Stimulated activated CD8-positive, alpha-beta memory T cell treated with anti-CD3 and anti-CD28 coated beads, Interleukin-15, amount 100 ng/mL, for 48 hours (primary cell): ENCODE measurements at places on chromosomes 4 and X.

DNA sequence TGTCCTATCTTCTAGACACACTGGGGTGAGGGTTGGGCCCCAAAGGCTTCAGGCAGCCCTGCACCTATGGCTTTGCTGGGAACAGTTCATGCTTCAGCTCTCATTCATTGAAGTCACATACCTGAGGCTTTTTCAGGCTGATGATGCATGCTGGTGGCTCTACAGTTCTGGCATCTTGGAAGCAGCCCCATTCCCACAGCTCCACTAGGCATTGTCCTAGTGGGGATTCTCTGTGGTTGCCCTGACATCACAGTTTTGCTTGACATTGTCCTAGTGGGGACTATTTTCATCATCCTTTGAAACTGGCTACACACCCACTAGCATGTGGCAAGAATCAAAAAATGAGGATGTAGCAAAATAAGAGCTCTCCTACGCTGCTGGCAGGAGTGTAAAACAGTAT, 37.7 kb upstream of the C4orf17 start:
- no peak for DNase-seq

- DNase-seq: no peak
Observed at GRCh38 chr4:185508181-185508580, 27.1 kb downstream of the PDLIM3 start.

DNA sequence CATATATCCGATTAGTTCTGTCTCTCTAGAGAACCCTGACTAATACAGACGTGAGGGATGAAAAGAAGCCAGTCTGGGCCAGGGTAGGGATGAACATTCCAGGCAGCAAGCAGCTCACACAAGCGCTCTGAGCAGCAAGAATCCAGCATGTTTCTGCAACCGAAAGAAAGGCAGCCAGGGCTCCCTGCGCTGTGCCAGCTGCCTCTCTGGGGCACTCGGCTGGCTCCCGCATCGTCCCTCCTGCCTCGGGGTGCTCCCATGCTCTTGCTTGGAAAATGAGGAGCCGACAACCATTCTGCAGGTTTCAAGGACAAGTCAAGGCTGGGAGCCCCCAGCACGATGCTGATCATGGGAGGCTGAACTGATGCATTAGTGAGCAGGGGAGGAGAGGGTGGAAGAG, 7.0 kb downstream of the JAKMIP1 start:
- no peak for DNase-seq

GRCh38 chr4:87224141-87224923, 3.9 kb upstream of the KLHL8 start:
- no peak for DNase-seq

DNA sequence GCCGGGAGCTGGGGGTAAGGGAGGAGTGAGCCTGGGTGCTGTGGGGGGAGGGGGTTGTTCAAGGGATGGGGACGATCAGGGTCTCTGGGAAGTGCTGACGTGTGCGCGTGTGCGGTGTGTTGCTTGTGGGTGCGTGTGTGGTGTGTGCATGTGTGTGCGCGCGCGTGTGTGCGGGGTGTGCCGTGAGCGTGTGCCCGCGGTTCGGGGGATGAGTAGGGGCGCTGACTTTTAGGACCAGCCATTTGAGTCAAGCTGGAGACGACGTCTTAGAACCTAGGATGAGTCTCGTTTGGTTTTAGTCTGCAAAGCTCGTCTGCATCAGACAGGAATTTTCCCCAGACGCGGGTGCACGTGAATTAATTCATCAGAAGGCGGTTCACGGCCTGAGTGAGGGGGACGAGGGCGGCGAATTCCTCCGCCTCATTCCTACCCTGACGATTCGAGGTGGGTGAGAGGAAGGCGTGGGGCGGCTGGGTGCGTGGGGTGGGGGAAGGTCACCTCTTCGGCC, 950 bp upstream of the TMEM271 start:
- no peak for DNase-seq

DNA sequence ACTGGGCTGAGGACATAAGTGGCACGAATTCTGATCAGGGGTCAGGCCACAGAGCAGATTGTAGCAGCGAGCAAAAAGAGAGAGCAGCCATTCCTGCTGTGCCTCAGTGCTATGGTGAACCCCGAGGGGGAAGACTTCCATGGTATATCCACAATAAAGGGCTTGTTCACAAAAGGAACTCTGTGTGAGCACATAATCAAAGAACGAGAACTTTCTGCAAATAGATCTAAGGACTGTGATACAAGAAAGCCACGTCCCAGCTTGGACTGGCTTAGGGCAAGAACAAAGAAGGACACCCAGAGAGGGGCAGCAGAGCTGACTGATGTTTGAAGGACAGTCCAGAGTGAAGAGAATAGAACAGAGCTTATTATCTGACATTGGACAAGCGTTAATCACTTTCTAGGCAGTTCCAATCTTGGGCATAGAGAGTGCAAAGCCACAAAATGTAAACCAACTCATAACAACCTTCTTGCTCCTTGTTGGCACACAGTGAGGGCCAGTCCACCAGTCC, 24.0 kb downstream of the PPEF2 start:
- no peak for DNase-seq

- DNase-seq: no peak
Observed at GRCh38 chr4:110108422-110108821, 90.0 kb downstream of the ELOVL6 start.

DNA sequence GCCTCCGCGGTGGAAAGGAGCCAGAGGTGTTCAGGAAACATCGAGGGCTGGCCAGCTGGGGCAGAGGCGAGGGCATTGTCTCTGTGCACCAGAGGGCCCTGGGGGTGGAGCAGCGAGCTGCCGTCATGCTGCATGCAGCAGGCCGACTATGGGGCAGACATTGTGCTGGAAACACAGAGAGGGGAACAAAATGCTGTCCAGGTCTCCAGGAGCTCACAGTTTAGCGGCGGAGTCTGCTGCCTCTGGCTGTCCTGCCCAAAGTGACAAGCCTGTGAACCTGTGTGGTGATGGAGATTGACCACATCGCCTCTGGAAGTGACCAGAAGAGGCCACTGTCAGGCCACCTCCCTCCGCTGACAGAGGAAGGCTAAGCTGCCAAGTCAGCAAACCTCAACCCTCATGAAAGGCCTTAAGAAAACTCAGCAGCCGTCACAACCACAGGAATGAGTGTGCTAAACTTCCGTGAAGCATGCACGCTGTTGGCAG, 20.1 kb upstream of the SASH3 start:
- no peak for DNase-seq

- DNase-seq: no peak
Observed at GRCh38 chr4:119218093-119218492, 5.6 kb downstream of the USP53 start.

DNA sequence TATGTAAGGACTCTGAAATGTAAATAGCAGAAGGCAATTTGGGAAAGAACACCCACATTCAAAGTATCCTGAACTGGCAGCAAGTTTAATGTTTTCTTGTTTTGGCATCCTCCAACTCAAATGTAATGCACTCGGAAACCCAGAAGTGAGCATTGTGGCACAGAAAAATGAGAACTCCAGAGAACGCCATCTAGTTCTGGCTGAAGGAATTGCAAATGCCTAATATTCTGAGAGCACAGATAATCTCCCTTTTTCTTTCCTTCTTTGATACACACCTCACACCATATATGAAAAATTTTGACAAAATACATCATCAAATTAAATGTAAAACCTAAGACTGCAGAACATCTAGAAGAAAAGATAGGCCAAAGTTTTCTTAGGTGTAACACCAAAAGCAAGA, 52.1 kb downstream of the PWWP3B start:
- DNase-seq: no peak

GRCh38 chr4:141763374-141763773, 127.0 kb downstream of the IL15 start:
- no peak for DNase-seq

DNA sequence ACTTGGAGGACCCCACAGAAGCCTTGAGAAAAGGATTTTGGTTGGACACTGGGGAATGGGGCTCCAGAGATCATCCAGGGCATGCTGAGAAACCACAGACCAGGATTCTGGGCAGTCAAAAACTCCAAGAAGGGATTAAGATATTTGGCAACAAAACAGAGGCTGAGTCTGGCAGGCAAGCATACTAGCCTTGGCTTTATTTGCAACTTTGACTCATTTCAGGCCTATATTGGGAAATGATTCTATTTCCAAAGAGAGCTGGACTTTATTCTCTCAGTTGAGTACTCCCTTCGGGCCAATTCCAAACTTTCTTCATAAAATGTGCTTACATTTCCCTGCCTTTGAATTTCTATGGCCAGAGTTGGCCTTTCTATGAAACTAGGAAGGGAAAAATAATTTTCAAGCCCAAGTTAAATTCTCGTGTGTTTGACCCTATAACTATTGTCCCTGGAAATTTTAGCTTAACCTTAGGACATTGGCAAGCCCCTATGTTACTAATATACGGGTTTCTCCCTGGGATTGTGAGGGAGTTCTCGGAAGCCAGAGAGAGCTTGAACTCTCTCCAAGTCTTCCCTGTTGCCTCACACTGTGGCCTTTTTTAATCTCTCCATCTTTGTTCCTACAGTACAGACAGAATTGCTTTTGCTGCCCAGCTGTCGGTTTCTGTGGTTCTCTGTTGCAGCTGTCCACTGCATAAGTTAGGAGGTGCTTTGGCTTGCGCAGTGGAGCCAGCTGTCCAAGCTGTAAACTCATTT, 112.6 kb upstream of the FAM9A start:
- DNase-seq: no peak

GRCh38 chr4:1233641-1234308, 15.2 kb downstream of the CTBP1 start:
- DNase-seq: no peak

- DNase-seq: no peak
Observed at GRCh38 chrX:141439651-141440050, 144.9 kb downstream of the SPANXA1 start.

GRCh38 chr4:67892905-67893304, 9.1 kb upstream of the TMPRSS11D start:
- DNase-seq: no peak

- DNase-seq: no peak
Observed at GRCh38 chrX:134670134-134670924, 12.1 kb upstream of the PLAC1 start.

- no peak for DNase-seq
Observed at GRCh38 chrX:123854329-123854728, 5.5 kb upstream of the XIAP start.

- DNase-seq: no peak
Observed at GRCh38 chrX:64187762-64188150, 17.8 kb downstream of the AMER1 start.

GRCh38 chr4:163930086-163930485, 435.6 kb downstream of the TMA16 start:
- no peak for DNase-seq

- DNase-seq: no peak
Observed at GRCh38 chr4:101328063-101328602, 19.2 kb downstream of the PPP3CA start.

- DNase-seq: no peak
Observed at GRCh38 chr4:144579411-144580030, 66.4 kb upstream of the HHIP start.

DNA sequence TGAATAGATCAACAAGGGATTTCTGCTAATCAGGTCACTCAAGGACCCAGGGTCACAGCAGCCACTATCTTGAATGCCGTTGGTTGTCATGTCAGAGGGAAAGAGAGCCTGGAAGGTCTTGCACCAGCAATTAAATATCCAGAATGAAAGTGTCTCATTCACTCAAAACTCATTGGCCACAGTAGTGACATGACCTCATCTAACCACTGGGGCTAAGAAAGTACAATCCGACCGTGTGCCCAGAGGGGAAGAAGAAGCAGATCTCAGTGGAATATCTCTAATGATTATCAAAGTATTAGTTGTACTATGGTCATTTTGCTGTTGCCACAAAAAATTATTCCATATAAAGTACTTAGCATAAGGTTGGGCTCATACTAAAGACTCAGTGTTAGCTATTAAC, 210.0 kb downstream of the QDPR start:
- DNase-seq: no peak

DNA sequence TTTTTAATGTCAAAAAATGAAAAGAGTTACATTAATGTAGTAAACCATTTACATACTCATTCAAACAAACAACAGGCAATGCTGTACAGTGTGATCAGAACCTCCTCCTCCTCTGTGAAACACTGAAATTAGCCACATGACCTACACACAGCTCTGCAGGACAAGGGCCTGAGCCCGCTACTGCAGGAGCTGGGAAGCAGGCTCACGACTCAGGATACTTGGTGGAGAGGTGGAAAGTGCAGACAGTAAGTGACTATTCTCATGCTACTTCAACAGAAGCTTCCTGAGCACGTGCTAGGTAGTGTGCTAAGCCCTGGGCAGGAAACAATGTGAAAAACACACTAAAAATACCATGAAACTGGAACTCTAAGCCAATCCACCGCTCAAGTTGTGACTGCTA, 56.8 kb downstream of the TAPT1 start:
- no peak for DNase-seq

- DNase-seq: no peak
Observed at GRCh38 chr4:7703688-7704087, 236.0 kb downstream of the AFAP1 start.

DNA sequence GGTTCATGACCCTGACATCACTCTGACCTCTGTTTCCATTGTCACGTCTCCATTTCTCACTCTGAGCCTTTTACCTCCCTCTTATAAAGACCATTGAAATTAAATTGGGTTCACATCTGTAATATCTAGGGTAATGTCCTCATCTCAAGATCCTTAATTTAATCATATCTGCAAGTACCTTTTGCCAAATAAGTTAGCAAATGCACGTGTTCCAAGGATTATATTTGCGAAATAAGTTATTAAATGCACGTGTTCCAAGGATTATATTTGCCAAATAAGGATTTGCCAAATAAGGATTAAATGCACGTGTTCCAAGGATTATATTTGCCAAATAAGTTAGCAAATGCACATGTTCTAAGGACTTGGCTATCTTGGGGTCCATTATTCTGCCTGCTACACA, 938.0 kb downstream of the NLGN4X start:
- DNase-seq: no peak

DNA sequence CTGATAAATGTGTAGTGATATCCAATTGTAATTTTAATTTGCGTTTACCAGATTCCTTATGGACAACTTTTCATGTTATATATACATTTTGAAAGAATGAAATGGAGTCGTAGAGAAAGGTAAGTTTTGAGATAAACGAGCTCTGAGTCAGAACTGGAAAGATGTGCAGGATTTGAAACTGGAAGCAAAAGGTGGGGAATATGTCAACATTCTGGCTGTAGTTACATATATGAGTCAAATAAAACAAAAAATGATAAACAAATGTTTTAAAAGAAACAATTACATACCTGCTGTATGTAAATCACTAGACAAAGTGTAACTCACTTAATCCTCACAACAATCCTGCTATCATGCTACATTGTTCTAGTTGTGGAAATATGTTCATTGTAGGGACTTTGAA, 84.0 kb downstream of the LPAR4 start:
- no peak for DNase-seq

GRCh38 chrX:45515262-45516215, 314.9 kb upstream of the DIPK2B start:
- no peak for DNase-seq

GRCh38 chrX:47217121-47217851, 1.2 kb upstream of the CDK16 start:
- no peak for DNase-seq

- DNase-seq: no peak
Observed at GRCh38 chr4:154124539-154125255, 335.8 kb upstream of the SFRP2 start.
